Ecto neural progenitor cell (in vitro differentiated cells): ENCODE measurements at places on chromosomes 7 and 10.

GRCh38 chr7:41735206-41735605, 32.3 kb upstream of the INHBA start:
- DNase-seq, result no peak

GRCh38 chr7:134368851-134369544, 52.3 kb upstream of the SLC35B4 start:
- no peak for DNase-seq

DNA sequence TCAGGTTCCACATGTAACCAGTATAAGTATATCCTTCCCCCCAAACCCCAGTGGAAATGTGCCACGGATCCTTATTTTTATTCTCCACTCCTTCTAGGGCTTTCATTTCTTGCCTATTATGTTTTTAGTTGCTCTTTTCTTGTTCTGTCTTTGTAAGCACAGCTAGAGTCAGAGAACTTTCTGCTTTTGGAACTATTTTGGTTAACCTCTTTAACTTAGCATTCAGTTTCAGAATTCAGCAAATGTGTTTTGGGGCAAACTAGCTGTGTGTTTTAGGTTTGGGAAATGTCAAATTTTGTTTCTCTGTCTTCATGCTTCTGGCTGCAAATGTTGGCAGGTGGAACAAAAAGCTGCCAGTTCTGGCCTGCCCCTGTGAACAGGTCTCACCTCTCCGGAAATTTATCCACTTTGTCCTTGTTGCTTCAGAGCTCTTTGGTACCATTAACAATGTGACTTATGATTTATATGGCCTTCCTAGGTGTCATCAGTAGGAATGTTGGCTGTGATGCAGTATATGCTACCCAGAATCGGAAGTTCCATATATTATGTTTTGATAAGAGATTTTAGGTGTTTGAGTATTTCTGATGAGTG, 156.1 kb downstream of the ADK start:
- DNase-seq, result no peak

- DNase-seq, result no peak
These were observed 52.3 kb downstream of the HECW1 start for GRCh38 chr7:43164757-43165156.

GRCh38 chr10:77829356-77829755, 97.2 kb downstream of the DLG5 start:
- DNase-seq, result no peak
